ENCODE measurements at places on chromosomes 3 and 15. TPM values are rescaled to one million over a fixed set of nuclear protein-coding genes. Genes with fewer than 3 reads are reported as not detected.

The FBXL2 gene
- not detected for total RNA-seq

The GP9 gene
- not detected for total RNA-seq

DNA sequence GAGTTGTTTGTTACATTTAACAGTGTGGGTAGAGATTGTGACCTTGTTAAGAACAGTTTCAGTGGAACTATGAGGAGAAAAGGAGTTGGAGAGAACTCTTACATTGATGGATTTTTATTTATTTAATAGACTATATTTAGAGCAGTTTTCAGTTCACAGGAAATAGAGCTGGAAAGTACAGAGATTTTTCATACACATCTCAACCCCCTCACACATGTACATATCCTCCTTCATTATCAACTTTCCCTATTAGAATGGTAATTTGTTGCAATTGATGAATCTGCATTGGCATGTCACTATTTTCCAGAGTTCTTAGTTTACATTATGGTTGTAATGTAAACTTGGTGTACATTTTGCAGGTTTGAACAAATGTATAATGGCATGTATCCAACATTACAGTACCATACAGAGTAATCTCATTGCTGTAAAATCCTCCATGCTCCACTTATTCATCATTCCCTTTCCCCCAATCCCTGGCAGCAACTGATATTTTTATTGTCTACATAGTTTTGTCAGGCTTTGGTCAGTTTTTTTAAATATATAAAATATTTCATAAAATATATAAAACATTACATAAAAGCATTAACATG is 756.6 kb upstream of the DPPA4 start:
- no peaks in the 10 kb centered on the region for H3K27me3 ChIP-seq
- no peak overlapping the region for H3K27ac ChIP-seq
- DNase-seq = no peak
- no peak overlapping the region for H3K4me3 ChIP-seq

GRCh38 chr15:78751602-78751979 is 59.7 kb downstream of the ADAMTS7 start:
- H3K27ac ChIP-seq = no peak overlapping the region
- no peak overlapping the region for H3K4me3 ChIP-seq
- peaks cover 7% of the 10 kb centered on the region for H3K4me1 ChIP-seq
- no peak for DNase-seq

All from Karpas-422 (cell line).